ENCODE measurements at places on chromosomes 11 and 22.

DNA sequence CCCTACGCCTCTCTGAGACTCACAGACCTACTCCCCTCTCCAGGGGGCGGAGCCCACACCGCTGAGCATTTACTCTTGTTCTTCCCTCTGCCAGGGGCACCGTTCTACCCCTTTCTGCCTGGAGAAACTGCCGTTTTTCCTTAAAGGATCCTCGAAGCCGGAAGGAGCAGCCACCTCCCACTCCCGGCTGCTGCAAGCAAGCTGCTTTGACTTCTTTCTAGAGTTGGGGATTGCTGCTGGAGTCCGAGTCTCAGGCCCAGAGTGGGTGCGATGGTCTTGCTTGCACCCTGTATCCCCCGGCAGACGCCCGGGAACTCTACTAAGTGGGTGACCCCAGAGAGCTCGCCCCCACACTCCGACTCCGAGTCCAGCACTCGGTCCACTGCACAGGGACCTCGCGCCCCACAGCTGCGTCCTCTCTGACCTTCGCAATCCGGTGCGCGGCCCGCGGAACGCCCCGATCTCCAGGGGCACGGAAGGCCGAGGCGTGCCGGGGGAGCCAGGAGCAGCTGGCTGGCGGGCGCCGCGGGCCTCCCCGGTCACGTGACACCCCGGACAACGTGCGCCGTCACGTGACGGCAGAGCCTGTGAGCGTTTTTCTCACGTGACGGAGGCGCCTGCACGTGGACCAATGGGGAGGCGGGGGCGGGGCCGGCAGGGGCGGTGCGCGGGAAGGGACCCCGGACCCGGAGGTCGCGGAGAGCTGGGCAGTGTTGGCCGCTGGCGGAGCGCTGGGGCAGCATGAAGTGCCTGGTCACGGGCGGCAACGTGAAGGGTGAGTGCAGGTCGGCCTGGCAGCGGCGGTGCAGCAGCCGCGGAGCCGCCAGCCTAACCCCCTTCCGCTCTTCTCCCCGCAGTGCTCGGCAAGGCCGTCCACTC, at the start of gene RAD9A:
Gene RAD9A, plus strand, starts transcription at position 683 of the 879 bp plus-strand sequence. Its CDS starts 59 bp downstream, at position 742.
- DNase-seq, result peak; percentile 96

GRCh38 chr11:8775734-8776133, 93.1 kb downstream of the RPL27A start:
- DNase-seq, result no peak

GRCh38 chr11:11499300-11499699, 122.5 kb downstream of the GALNT18 start:
- DNase-seq, result no peak

- no peak for DNase-seq
Measured at GRCh38 chr11:36471577-36471976, 38.5 kb downstream of the TRAF6 start.

DNA sequence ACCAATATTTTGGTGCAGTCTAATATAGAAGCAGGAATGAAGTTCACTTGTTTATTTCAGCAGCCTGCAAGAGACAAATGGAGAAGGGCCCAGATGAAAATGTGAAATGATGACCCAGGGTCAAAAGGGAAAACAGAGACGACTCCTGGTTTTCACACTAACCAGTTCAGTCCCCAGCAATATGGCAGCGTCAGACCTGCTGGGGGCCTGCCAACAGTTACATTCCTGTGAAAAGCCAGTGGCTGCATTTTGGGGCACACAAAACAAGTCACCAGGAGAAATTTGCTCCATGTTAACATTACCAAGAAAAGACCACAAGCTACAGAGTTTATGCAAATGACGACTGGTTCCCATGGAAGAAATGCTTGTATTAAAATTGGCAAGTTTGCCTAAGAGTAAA, 80.2 kb downstream of the CCDC34 start:
- no peak for DNase-seq

DNA sequence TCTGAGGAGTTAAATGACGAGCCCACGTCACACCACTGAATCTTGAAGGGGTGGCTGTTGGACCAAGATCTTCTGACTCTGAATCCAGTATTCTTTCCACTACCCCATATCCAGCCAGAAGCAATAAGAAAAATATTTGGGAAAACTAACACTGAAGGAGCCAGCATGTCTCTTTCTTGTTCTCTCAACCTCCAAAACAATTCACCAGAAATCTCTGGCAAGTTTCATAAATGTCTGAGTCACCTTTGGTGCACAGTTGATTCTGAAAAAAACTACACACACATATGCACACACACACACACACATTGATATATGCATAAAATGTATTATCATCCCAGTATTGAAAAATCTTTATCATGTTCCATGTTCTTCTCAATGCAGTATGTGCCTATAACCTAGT, 104.3 kb upstream of the BLID start:
- DNase-seq, result no peak

DNA sequence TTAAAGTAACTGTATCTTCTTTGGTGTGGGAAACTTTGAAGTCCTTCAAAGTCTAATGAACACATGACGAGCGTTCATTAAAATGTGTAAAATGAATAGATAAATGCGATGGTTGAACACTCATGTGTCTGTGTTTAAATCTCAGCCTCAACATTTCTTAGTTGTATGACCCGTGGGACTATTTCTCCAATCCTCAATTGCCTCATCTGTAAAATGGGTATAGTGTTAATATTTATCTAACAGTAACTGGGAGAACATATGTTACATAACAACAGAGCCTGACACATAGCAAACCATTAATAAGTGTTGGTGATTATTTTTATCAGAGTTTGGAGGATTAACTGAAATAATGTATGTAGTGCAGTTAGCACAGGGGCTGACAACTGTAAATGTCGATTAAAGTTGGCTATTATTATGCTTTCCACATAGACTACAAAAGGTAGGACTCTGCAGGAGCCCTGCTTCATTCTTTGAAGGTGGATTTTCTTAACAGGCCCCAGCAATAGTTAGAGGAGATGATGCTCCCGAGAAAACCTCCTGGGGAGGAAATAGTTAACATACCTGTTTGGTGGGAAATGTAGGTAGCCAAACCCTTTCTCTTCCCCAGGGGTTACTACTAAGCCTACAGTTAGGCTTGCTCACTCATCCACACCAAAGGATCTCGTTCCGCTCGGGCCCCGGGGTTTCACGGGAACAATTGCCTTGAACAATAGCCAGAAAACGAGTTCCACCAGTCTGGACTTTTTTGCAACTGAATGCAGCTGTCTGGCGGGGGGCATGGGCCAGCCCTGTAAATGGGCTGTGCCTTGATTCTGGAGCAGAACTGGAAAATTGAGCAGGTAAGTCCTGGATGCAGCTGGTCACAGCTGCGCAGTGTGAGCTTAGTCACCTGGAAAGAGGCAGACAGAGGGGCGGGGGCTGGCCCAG, 133.4 kb downstream of the DBX1 start:
- DNase-seq, result no peak

GRCh38 chr11:15599376-15599775, 484.7 kb downstream of the INSC start:
- DNase-seq, result no peak

DNA sequence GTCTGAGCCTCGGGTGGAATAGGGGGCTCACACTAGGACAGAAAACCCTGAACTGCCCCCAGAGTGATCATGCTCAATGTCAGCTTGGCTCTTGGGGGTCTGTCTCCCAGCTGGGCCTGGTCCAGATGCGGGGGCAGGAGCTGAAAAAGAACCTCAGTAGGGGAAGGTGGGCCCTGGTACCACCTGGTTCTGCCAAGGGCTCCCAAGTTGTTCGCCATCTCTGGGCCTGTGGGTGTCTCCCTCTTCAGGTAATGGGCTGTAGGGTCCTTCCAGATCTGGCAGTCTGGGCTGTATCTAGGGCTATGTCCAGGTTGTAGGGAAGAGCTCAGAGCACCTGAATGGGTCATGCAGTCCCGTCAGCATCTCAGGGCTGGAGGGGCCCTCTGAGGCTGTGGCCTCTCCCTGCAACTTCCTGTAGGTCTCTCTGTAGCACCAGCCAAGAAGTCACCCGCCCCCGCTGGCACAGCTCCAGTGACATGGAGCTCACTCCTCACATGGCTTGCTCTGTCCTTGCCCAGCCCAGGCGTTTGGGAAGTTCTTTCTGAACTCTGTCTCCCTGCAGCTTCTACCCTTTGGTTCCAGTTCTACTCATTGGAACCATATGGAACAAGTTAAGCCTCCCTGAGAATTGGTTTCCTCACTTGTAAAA, 33.0 kb upstream of the SOX10 start:
- DNase-seq, result peak; percentile 94

DNA sequence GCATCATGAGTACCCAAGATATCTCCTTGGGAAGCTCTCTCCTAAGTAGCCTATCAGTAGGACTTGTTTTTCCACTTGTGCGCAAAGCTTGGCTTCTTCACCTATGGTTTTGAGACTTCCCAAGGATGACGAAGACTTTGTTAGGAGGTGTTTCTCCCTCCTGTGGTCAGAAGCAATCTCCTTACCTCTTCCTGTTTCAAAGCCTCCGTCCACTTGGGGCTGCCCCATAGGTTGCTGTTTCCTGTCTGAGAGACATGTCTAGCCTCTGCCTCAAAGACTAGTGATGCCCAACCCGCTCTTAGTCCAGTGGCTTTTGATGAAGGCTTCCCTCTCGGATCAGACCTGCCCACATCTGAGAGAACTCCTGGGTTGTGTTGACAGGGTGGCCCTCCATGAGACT, 92.9 kb downstream of the TRAF6 start:
- DNase-seq, result no peak

GRCh38 chr11:54558407-54558806, 45.4 kb downstream of the OR4C46 start:
- no peak for DNase-seq

- no peak for DNase-seq
Measured at GRCh38 chr11:115959081-115959486, 454.9 kb upstream of the CADM1 start.
